ENCODE measurements at places on chromosomes 5 and 9.
A peak's percentile ranks its signal among the peaks of the same experiment; 100 is the strongest.

DNA sequence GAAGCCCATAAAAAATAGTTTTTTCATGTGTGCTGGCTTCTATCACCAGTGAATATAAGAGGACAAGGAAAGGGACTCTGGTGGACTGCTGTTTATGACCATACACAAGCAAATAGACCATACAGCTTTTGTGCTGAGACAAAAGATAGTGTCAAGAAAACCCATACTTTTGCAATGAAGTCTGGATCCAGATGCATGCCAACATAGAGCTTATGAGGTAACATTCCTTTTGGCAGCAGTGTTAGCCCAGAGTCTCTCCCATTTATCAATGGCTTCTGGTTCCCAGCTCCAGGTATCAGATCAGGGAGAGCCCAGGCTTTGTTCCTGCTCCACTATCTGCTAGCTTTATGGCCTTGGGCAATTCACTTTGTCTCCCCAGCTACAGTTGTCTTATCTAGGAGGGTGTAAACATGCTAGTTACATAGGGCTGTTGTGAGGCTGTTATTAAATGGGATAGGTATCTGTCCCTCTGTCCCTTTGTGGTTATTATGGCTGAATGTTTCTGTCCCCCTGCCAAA, 55.6 kb downstream of the CCDC192 start:
- no peak for DNase-seq

DNA sequence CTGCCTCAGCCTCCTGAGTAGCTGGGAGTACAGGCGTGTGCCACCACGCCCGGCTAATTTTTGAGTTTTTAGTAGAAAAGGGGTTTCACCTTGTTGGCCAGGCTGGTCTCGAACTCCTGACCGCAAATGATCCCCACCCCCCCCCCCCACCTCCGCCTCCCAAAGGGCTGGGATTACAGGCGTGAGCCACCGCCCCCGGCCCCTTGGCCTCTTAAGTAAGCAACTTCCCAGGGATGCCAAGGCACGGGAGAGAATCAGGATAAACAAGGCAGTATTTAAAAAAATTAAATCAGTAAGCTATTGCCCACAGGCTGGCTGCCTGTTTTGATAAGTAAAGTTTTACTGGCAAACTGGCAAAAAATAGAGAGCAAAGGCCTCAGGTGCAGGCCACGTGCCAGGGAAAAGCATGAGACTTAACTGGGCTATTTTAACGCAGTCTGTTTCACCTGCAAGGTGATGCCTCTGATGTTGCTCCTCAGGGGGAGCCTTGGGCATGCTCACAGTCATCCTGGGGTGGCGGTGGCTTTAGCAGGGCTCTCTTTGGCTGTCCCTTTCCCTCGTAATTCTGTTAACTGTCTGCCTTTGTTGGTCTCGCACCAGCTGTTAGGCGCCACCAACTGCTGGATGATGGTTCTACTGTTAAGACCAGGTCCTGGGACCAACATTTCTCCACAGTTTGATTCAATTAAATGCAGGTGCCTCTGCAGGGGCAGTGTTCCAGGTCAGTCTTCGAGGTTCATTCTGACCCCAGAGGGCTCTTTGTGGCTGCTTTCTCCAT, 19.4 kb upstream of the RNF130 start:
- no peak for DNase-seq

GRCh38 chr9:2354216-2354615, 267.4 kb upstream of the VLDLR start:
- DNase-seq: no peak

GRCh38 chr5:80064124-80064523, 29.0 kb downstream of the THBS4 start:
- DNase-seq: no peak

DNA sequence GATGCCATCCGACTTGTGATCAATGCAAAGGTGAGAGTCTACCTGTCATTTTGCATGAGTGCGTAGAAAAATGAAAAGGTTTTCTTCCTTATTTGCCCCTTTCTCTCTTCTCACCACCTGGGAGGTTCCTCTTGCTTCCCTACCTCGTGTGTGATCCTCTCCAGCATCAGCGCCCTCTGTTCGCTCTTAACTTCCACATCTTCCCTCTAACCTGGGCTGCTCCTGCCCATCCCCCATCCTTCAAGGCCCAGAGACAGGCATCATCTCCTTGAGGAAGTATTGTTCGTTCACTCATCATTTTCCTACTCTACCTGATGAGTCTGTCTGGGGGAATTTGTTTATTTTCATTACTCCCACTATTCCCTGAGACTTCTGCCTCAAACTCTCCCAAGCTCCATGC, 55.8 kb downstream of the RFK start:
- DNase-seq: no peak

- no peak for DNase-seq
These were observed 68.8 kb upstream of the PPP2R2B start for GRCh38 chr5:146947181-146947941.

DNA sequence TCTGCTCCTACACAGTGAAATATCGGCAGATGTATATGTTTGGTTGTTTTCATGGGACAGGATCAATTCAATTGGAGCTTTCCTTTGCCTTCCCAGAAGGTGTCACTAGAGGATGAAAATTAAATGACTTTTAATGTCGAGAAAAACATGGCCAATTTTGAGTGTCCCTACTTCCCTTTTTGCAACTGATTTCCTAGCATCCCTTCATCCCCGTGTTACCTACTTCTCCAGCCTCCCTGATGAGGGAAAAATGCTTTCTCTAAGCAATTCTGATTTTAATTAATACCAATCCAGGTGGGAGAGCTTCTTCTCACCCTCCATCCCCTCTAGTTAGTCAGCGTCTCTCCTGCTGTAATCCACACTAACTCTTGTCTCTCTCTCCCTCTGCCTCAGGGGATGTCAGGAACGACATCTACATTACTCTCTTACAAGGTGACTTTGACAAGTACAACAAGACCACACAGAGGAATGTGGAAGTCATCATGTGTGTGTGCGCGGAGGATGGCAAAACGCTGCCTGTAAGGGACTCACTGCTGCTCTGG, 64.9 kb downstream of the DOCK2 start:
- DNase-seq: no peak

GRCh38 chr9:34899535-34900158, 58.4 kb upstream of the PHF24 start:
- peak; percentile 28 for DNase-seq

- no peak for DNase-seq
These were observed 54.3 kb downstream of the TMEM215 start for GRCh38 chr9:32837551-32838058.

DNA sequence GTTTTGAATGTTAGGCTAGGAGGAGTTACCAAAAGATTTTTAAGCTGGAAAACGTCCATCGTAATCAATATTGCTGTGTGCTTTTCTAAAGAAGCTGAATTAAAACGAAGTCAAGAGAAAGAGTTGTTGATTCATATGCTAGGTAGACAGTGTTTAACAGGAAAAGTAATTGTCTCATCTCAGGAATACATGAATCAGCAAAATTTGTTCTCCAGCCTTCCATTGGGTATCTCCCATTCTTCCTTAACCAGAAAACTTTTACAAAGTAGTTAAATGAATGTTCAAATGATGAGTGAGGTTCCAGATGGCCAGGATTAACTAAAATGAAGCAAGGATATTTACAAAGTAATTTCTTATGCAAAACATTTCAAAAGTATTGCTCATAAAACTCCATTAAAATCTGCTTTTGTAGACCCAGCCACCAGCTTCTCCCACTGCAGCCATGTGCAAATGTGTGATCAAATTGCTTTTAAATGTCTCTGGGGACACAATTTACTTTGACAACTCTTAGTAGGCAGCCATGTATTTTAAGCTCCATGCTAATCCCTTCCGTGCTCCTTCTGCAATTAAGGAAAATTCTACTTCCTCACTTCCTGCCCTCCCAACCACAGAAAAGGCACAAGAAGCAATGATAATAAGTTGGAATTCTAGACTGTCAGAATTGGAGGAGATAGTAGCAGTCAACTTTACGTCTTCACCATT, 121.2 kb downstream of the HTR4 start:
- DNase-seq: no peak

GRCh38 chr5:83096660-83097339, 19.5 kb downstream of the XRCC4 start:
- DNase-seq: no peak

- no peak for DNase-seq
These were observed 118.7 kb upstream of the SLCO6A1 start for GRCh38 chr5:102617191-102618187.

GRCh38 chr5:67301285-67301903, 104.8 kb upstream of the CD180 start:
- DNase-seq: no peak

Data from stimulated activated CD8-positive, alpha-beta memory T cell treated with anti-CD3 and anti-CD28 coated beads, Interleukin-4, amount 100 ng/mL, for 1 hour (primary cell).